ENCODE measurements at places on chromosomes 6 and 20.
A peak's percentile ranks its signal among the peaks of the same experiment; 100 is the strongest.

GRCh38 chr20:51360451-51361201 lies 181.9 kb downstream of the NFATC2 start:
- no peak for DNase-seq

DNA sequence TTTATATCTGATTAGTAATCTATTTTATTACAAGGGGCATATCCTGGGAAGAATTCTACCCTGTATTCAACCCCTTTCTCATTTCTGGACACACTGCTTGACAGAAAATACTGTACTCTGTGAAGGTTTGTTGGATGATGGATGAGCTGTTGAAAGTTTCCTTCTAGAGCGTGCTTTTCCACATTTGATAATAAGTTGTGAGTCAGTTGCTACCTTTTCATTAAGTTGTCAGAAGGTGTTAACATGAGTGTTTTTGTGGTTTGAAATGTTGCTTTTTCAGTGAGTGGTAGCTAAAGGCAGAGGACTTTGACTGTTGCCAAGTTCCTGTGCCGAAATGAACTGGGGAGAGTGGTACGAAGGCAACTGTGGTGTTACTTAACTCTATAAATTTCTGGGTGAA lies 3.9 kb upstream of the ECI2 start:
- DNase-seq = no peak

GRCh38 chr20:2800521-2801285 lies at the start of gene CPXM1:
CPXM1 (minus strand) TSS chr20:2800627; CDS start chr20:2800572, 55 bp downstream.
- DNase-seq = peak; percentile 45

DNA sequence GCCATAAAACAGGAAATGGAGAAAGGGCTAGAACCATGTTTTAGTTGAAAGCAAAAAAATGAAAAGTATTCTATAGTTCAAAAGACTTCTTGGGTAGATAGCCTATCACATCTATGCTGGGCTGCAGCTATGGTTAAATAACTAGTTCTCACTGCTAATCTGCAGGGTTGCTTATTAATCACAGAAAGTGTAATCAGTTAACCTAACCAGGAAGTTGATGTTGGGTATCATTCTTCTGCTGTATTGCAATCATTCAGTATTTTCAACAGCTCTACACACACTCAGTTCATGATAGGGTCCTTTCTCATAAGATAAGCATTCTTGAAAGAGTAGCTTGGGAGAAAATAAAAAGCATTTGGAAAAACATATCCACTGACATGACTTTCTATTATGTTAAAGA lies 135.2 kb upstream of the TCF21 start:
- DNase-seq = no peak

GRCh38 chr6:108652375-108652774 lies 91.7 kb downstream of the FOXO3 start:
- DNase-seq = no peak

DNA sequence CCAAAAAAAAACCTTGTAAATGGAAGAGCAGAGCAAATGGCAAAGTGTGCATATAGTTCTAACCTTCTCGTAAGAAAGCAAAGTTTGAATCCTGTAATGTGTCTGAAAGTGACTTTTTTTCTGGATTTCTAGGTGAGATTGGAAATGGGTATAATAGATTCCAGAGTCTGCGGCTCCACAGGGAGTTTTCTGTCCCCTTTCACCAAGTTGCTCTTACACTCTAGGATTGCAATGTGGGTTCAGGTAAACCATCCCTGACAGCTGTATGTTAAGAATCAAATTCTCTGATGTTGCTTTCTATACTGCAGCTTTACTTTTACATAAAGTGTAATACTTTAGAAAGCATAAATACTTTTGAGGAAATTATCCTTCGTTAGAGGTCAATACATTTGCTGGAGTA lies 260.1 kb downstream of the PRL start:
- DNase-seq = no peak

GRCh38 chr6:64811119-64811518 lies 895.9 kb downstream of the EYS start:
- DNase-seq = no peak

- DNase-seq = no peak
These were observed 4.4 kb upstream of the GLP1R start for GRCh38 chr6:39044181-39044580.

DNA sequence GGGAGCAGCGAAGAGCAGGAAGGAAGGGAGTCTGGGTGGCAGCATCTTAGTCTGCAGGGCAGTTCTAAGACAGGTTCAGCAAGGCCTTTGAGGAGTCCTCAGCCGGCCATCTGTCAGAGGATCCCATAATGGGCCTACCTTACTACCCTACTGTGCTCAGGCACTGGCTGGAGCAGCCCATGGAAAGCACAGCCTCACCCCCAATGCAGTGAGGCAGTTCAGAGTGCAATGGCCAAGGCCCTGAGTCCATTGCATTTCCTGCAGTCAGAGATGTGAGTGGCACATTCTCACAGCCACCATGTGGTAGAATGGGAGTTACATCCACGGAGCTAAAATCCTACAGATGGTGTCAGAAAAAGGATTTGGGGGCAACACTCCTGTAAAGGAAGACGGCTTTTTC lies 19.4 kb upstream of the OVOL2 start:
- DNase-seq = no peak

GRCh38 chr20:12575352-12576095 lies 433.2 kb upstream of the SPTLC3 start:
- no peak for DNase-seq

- no peak for DNase-seq
These were observed 98.9 kb downstream of the TBC1D7 start for GRCh38 chr6:13229205-13230085.

GRCh38 chr6:147909640-147910039 lies 401.1 kb downstream of the SAMD5 start:
- no peak for DNase-seq

DNA sequence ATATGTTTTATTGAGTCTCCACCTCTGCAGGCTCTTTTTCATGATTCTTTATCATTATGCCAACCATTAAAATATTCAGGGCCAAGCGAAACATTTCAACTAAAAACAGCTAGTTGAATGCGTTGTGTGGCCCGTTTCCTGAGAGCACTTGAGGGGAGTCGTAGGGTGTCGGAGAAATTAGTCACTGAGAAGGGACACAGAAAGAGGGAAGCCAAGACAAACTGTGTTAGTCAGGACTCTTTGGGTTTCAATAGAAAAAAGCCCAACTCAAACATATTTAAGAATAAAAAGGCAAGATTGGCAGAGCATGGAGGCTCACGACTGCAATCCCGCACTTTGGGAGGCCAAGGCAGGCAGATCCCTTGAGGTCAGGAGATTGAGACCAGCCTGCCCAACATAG lies 58.9 kb downstream of the MAFB start:
- DNase-seq = no peak

All from NCI-H748 treated with DMSO at 0.1 percent for 48 hours (cell line).